ENCODE measurements at places on chromosomes 16 and 17. TPM values are rescaled to one million over a fixed set of nuclear protein-coding genes. Genes with fewer than 3 reads are reported as not detected.

Gene STX4
- total RNA-seq, result 49.3 TPM

Gene TBC1D3I
- not detected for total RNA-seq

DNA sequence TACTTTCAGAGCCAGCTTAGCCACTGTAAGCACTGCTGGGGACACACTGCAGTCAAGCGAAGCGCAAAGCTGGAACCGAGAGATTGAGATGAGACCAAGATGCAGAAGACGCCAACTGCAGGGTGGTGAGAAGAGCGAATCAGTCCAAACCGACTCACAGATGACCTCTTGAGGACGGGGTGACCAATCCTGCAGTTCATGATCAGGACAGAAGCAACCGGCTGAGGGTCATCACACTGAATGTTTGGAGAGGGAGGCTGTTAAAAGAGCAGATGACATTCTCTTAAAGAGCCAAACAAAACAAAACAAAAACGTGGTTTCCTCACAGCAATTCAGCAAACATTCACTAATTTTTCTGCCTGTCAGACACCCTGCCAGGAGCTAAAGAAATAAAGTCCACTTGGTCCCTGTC, 8.5 kb downstream of the HASPIN start:
- DNase-seq, result no peak

DNA sequence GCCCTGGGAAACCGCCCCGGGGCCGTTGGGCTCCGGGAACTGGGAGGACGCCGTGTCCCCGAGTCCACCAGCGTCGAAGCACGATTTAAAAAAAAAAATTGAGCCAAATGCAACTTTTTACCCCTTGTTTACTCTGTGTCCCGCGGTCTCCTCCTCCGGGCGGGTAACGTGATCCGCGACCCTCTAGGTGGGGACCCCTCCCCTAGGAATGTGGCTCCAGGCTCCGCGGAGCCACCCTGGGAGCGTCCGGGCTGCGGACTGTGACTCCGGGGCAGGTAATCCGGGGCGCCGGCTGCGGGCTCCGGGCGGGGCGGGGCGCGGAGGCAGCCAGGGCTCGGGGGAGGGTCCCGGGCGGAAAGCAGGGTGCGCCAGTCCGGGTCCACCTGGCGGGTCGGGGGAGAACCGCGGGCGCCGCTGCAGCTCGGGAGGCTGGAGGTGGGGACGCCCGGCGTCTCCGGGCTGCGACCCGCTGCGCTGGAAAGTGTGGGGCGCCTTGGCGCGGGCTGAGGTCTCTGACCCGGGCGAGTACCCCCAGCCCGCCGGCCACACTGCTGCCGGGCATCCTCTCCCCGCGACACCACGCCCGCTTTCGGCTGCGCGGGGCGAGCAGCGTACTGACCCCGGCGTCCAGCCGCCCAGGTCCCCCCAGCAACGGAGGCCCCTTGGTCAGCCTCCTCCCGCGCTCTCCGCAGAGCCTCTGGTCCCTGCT, 852 bp upstream of the HELZ start:
- no peak for DNase-seq

- no peak for DNase-seq
Observed at GRCh38 chr16:50606431-50607050, 58.3 kb downstream of the NKD1 start.

- DNase-seq, result no peak
Observed at GRCh38 chr16:1543085-1543896, 9.8 kb downstream of the TMEM204 start.

GRCh38 chr17:36117505-36118382, 14.1 kb downstream of the CCL4 start:
- DNase-seq, result no peak

Gene LDHD
- total RNA-seq, result 14.8 TPM

DNA sequence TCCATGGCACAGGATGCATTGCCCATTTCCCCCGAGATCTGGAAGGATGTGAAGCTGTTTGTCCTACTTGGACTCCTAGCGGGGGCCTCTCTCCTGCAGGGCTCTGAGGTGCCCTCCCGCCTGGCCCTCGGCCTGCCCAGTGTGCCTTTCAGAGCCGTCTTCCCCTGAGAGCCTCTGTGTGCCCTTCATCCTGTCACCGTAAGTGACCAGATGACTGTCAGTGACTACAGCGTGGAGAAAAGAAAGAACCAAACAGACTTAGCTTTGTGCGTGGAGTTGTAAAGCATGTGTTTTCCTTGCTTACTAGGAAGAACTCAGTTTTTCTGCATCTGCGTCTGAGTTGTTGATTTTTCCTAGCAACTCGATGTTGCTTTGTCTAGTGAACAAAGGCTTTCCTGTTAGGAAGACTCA, 56.1 kb downstream of the BANP start:
- DNase-seq, result no peak

Gene HS3ST4
- total RNA-seq, result 0.64 TPM

Gene CALB2
- total RNA-seq, result 7.7 TPM

- no peak for DNase-seq
Observed at GRCh38 chr16:67632415-67633172, 12.3 kb upstream of the CARMIL2 start.

Gene WFIKKN1
- total RNA-seq, result 12.6 TPM

DNA sequence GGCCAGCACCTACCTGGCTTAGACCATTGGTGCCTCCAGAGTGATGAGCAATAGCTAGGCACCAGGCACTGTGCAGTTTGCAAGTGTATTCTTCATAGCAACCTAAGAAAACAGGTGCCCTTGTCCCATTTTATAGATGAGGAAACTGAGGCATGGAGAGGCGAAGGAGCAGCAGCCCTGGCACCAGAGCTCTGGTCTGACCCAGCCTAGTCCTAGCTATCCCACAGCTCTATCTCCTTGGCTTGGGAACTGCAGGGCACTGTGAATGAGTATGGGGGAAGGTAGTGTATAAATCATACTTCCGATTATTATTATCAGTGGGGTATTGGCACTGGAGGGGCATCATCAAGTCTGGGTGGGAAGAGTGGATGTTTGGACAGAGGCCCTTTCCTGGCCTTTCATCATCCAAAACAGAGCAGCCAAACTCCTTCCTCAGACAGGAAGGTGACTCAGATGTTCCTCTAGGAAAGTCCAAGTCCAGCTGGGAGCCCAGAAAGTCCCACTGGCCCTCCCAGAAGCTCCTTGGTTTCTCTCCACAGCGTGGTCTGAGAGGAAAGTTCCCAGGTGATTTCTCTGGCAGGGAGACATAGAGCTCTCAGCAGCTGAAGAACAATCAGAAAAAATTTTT, 32.0 kb upstream of the PLLP start:
- peak; percentile 37 for DNase-seq

- DNase-seq, result no peak
Observed at GRCh38 chr17:78517421-78517820, 59.8 kb downstream of the DNAH17 start.

DNA sequence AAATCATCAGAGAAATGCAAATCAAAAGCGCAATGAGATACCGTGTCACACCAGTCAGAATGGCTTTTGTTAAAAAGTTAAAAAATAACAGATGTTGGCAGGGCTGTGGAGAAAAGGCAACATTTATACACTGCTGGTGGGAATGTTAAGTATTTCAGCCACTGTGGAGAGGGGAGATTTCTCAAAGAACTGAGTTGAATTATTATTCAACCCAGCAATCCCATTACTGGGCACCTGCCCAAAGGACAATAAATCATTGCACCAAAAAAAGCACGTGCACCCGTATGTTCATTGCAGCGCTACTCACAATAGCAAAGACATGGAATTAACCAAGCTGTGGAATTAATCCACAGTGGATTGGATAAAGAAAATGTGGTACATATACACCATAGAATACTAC, 204.7 kb downstream of the HS3ST4 start:
- no peak for DNase-seq

Gene KRT16
- total RNA-seq, result 519 TPM

DNA sequence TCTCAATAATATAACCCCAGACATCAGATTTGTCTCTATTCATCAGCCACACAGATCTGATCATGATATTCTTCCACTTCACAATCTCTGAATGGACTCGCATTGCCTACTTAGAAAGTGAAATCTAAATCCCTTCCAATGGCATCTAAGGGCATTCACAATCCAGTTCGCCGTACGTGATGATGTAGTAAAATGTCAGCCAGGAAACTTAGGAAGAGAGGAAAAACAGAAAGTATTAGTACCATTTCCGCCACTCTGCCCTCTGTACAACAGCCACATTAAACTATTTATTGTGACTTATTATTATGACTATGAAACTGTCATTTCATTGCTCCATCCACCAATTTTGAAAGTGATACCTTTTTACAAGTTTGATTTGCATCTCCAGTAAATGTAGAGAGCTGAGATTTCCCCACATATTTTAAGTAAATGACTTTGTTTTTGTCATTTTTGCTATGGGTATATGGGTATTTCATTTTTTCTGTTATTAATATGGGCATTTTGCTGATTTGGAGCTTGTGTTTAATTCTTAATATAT, 69.4 kb upstream of the SMIM36 start:
- DNase-seq, result no peak

- no peak for DNase-seq
Observed at GRCh38 chr17:14513835-14514234, 213.0 kb downstream of the HS3ST3B1 start.

Gene CA4
- 7.2 TPM for total RNA-seq

- DNase-seq, result no peak
Observed at GRCh38 chr16:71351558-71351901, 7.0 kb upstream of the CALB2 start.

DNA sequence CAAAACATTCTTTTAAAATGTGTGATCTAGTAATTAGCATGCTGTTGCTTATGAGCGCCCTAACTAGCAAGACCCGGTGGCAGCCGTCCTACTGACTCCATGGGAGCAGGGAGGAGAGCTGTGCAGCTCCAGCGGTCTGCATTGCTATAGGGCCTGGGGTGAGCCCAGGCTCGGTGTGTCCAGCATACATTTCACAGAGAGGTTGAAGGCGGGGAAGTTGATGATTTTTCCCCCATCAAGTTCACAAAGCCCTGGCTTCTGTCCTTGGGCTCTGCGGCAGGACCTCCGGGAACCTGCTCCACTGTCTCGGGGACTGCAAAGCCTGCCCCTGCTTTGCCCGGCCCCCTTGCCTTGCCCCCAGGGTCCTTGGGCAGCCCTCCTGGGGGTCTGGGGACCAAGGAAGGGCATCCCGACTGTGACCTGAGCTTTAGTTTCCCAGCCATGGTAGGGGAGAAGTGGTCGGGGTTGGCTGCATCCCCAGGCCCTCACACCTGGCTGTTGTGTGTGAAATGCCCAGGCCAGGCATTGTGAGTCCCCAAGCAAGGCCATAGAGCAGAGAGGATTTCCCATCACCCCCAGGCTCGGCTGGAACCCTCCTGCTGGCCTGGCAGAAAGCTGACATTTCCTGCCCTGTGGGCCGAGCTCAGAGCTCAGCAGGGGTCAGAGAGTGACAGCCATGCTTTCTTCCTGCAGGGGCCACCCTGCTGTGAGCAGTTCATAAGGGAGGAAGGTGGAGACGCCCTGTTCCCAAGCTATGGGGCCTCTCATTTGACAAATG, 24.8 kb downstream of the KCNJ12 start:
- DNase-seq, result no peak

Gene G6PC1
- not detected for total RNA-seq

DNA sequence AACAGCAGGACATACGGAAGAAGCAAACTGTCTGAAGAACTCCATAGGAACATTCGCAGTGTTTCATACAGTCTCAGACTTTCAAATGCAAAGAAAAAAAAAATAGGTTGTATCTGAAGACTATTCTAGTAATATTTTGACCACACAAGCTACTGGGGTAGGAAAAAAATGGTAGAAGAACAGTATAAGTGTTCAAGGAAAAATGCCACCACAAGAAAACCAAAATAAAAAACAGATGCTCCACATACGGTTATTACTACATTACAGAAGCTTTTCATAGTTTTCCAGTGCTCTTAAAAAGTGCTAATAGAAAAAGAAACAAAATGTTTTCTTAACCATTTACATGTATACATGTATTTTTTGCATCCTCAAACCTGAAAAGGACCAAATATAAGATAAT, 3.7 kb downstream of the NCOR1 start:
- DNase-seq, result no peak

DNA sequence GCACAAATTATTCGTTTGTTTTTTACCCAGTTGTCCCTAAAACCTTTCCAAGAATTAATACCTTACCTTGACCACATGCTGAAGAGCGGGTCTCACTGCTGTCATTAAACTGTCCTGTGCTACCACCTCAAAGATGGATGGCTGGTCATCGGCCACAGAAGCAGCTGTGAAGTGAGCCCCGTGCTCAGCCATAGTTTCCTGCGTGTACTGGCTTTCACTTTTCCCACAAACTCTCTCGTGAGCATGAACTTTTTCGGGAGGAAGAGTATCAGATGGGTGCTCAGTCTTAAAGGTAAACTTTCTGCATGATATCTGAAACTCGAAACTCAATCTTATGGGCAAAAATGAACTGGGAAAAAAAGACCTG, 558 bp downstream of the PEX12 start:
- DNase-seq, result no peak

DNA sequence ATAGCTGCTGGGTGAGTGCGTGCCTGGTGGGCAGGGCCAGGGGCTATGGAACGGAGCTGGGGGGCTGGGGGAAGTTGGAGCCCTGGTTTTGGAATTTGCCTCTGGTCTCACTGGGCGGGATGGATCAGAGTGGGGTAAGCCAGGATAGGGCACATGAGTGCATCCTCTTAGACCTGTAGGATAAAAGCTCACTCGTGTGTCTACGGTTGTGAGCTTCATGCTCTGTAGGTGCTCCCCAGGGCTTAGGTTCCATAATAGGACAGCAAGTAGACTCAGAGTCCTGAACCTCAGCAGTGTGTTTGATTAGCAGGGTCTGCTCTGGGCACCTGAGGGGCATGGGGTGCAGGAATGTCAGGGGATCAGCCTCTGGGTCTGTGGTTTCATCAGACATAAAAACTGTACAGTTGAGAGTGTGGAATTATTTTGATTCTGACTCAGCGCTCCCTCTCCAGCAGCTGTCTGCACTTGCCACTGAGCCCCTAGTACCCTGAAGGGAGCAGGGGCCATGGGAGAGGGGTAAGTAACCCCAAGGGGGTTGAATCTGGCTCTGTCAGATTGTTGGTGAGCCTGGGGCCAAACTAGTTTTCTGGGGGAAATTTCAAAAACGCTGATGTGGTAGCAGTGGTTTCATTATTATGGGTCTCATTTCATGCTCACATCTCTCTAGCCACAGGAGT, 84.2 kb upstream of the LGALS9 start:
- no peak for DNase-seq

Gene ATP6V0D1
- 90.0 TPM for total RNA-seq

DNA sequence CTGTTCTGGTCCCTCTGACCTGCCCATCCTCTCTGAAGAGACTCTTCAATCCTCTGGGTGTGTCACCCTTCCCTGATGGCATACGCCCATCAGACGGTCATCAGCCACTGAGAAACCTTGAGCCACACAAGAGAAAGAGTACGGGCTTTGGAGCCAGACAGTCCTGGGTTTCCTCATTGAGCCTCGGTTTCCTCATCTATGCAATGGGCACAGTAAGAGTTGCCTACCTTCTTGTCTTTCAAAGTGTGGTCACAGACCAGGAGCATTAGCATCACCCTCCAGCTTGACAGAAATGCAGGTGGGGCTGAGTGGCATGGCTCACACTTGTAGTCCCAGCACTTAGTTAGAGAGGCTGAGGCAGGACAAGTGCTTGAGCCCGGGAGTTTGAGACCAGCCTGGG, 26.1 kb upstream of the MEAK7 start:
- no peak for DNase-seq

Gene DPEP1
- not detected for total RNA-seq

All from suprapubic skin (tissue), 4 donors.